COR-L47 (cell line): ENCODE measurements at places on chromosomes 13 and 19.
A peak's percentile ranks its signal among the peaks of the same experiment; 100 is the strongest.

- no peak for DNase-seq
Observed at GRCh38 chr19:49432141-49433073, 7.2 kb downstream of the GFY start.

- DNase-seq, result no peak
Observed at GRCh38 chr19:40231544-40232424, 5.3 kb upstream of the CCNP start.

DNA sequence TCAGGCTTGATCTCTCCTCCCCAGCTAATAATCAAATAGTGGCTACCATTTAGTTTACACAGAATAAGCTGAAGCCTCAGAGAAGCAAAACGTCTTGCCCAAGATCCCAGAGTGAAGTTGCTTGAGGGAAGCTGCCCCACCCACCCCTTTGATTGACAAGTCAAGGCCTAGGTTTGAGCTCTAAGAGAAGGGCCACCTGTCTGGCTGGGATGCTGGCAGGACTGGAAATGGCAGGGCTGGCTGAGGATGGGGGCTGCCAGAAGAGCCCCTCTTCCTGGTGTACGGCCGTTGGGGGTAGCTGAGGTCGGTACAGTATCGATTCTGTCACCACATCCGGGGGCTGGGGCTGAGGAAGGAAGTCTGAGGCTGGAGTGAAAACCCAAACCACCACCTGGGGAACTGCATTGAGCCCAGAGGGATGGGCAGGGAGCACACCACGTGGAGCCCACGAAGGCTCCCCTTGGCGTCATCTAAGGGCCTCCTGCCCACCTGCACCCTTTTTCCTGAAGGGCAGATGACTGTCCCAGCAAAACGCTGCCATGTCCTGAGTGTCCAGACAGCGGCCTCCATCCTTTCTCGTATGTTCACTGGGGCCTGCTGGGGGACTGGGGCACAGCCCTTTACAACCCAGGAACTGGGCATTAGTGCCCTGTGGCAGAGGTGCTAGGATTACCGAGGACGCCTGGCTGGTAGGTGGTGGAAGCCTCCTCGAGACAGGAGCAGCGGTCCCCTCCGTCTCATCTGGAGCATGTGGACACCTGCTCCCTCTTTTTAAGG lies 1.4 kb upstream of the PRKD2 start:
- DNase-seq, result no peak

- no peak for DNase-seq
Observed at GRCh38 chr19:10848230-10848856, at the start of gene C19orf38. C19orf38 (plus strand) TSS chr19:10848415; CDS start chr19:10848509, 94 bp downstream.

DNA sequence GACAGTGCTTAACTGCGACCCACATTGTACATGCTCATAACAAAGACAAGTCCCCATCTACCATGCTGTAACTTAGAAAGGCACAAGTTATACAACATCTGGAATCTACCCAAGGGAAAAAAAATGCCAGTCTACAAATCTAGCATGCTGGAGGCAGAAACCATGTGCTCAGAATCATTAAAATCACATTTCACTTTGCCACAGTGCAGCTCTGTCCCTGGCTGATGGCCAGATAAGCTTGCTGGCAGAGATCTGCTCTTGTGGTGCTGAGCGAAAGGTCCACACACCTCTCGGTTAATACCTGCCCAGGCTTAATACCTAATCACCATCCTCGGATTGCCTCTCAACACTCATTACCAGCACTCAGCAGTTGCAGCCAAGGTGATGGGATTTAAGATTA lies 74.1 kb upstream of the UQCRFS1 start:
- peak; percentile 14 for DNase-seq

DNA sequence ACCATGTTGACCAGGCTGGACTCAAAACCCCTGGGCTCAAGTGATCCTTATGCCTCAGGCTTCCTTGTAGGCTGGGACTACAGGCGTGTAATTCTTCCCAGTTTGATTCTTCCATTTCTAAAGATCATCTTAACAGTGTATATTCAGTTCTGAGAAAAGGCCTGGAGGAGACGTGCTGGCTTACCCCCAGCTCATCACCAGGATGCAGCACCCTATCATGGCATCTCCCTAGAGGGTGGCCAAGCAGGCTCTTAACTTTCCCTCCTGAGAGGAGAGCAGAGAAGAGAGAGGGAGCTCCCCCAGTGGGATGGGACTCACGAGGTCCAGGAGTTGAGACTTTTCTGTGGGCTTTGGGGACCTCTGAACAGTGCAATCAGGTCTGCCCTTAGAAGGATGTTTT lies 2.1 kb upstream of the TUBA3C start:
- DNase-seq, result no peak

DNA sequence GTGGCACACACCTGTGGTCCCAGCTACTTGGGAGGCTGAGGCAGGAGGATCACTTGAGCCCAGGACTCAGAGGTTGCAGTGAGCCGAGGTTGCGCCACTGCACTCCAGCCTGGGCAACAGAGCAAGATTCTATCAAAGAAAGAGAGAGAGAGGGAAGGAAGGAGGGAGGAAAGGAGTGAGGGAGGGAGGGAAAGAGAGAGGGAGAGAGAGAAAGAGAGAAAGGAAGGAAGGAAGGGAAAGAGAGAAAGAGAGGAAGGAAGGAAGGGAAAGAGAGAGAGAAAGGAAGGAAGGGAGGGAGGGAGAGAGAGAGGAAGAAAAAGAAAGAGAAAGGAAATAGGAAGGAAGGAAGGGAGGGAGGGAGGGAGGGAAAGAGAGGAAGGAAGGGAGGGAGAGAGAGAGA lies 12.4 kb downstream of the NRTN start:
- no peak for DNase-seq

GRCh38 chr13:108168929-108169328 lies 46.4 kb downstream of the LIG4 start:
- DNase-seq, result no peak

- DNase-seq, result no peak
Observed at GRCh38 chr13:73428706-73429105, 369.9 kb downstream of the KLF5 start.

DNA sequence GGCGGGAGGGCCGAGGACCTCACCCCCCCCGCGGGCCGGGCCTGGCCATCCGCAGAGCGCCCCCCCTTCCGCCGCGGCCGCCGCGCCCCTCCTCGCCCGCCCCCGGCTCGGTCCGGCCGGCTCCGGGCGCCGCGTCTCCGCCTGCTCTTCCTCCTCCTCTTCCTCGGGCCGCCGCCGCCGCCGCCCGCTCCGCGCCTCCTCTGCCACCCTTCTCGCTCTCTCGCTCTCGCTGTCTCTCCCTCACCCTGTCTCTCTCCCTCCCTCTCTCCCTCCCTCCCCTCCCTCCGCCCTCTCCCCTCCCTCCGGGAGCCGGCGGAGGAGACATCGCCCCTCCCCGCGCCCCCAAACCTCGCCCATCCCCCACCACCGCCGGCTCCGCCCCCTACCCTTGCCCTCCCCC lies at the start of gene SHANK1:
Gene SHANK1, minus strand, starts transcription at position 237 of the 400 bp plus-strand sequence. CDS start 2,883 bp downstream, outside the sequence.
- DNase-seq, result no peak

- no peak for DNase-seq
Observed at GRCh38 chr13:64293923-64294322, 2878.3 kb upstream of the PCDH20 start.

DNA sequence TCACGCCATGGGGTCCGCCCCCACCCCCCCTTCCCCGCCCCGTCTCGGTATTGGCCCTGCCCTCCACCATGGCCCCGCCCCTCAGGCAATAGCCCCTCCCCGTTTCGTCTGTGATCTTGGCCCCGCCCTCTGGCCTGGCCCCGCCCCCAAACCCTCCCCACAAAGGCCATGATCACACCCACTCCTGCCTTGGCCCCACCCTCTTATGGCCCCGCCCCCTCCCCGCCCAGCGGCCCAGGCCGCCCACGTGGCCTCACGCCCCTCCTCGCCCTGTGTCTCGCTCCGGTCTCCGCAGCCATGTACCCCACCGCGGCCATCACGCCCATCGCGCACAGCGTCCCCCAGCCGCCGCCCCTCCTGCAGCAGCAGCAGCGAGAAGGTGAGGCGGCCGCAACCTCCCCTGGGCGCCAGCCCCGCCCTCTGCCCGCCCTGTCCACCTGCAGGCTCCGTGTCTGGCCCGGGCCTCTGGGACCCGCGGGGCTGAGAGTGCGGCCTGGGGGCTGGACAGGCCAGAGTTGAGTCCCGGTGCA lies 61.3 kb downstream of the CELF5 start:
- no peak for DNase-seq

DNA sequence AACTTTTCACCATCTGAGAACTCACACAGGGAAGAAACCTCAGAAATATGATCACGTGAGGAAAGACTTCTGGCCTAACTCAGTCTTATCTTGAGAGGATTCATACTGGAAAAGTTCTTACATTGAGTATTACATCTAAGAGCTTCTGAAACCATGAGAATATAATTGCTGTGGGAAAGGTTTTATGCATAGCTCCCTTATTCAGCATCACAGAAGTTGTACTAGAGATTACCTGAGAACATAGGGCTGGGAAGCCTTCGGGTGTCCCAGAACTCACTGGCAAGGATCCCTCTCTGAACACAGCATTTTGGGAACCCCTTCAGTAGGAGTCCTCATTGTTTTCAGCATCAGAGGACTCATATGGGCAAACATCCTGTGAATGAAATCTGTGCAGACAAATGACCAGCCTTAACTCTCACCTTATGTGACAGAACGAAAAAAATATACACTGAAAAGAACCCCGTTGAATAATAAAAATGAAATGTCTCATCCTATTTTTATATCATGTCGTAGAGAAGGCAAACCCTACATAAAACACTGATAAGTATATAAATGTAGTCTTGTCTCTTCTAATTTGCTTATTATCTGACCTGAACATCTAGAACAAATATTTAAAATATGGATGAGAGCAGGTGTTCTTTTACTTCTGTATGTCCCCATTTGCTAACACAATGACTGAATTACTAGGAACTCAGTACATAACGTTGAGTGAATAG lies 14.2 kb downstream of the ZNF274 start:
- DNase-seq, result no peak

DNA sequence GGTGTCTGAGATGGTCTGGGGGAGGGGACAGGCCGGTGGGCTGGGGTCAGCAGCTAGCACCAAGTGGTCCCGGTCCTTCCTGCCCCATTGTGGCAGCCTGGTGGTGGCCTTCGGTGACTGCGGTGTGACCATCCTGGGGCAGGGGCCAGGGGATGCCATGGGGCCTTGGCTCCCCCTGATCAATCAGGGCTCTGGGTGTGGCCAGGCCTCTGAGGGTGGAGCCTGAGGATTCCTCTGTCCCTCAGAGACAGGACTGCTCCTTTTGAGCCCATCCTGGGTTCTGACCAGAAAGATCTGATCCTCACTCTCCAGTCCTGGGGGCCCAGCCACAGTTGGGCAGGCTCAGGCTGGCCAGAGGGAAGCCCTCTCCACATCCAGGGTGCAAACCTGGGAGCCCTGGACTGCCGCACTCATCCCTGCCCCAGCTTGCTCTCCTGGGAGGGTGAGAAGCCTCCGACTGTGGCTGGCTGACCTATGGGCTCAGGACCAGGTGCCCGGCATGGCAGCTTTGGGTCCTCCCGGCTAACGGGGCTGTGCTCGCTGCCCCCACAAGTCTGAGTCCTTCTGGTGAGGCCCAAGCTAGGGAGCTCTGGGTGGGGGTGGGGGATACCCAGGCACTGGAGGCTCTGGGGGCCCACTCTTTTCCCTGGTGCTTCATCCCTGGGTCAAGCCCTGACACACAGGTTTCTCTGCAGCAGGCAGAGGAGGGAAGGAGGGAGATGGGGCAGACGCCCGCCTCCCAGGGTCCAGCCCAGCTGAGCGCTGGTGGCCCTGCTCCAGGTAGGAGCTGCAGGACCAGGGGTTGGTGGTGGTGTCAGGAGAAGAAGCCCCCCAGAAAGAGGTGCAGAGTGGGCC lies 59.5 kb downstream of the IER2 start:
- no peak for DNase-seq

DNA sequence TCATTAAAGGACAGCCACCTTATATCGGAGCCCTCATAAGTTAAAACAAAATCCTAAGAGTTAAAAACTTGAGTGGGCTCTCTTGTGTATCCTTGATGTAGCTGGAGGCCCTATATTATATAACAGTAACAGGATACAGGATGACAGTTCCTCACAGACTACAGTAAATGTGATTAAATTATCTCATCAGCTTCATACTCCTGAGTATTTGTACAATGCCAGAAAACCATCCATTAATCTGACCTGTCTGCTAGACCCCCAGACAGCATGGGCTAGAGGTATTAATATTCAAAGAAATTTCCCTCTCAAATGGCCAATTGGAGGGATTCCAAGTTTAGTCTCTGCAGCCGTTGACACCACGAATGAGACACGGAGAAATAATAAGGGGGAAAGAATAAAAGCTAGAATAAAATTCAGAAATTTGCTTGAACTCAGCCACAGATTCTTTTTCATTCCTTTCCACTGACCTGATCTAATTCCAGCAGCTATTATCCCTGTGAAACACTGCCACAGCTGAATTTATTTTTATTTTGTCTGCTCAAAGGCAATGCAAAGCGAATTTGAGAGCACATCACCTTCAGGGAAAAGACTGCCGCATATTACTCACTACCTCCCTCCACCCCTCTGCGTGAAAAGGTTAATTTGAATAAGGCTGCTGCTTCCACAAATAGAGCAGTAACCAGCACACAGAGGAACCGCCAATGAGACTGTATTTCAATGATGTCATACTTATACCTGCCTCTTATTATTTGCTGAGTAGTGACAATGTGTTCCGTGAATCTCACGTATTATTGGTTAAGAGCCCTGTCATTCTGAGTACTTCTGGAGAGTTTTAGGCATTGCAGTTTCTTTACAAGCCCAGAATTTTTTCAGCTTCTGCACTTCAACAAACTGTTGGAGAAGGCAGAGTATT lies 155.9 kb upstream of the KLF12 start:
- peak; percentile 93 for DNase-seq

- peak; percentile 34 for DNase-seq
Observed at GRCh38 chr13:105442949-105443699, 1092.3 kb downstream of the EFNB2 start.

DNA sequence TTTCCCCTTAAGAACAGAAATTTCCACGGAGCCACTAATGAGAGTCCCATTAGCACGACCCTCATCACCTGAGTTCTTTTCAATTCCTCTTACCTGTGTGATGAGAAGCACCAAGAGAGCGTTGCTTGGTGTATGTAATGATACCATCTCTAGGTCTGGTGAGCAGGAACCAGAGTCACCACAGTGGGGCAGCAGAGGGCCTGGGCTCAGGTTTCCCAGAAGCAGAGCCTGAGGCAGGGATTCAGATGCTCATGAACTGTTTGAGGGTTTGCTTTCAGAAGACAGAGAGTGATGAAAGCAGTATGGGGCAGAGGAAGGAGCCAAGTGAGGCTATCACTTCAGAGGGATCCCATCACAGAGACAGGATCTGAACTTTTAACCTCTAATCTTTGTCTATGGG lies 3.1 kb upstream of the PTPRH start:
- DNase-seq, result no peak

GRCh38 chr19:367561-367960 lies 23.0 kb upstream of the MIER2 start:
- no peak for DNase-seq

- no peak for DNase-seq
Observed at GRCh38 chr13:114067381-114067885, 65.0 kb downstream of the RASA3 start.
